ENCODE measurements at places on chromosomes 6 and 20. TPM values are rescaled to one million over a fixed set of nuclear protein-coding genes. Genes with fewer than 3 reads are reported as not detected.

Gene SLC39A7
- total RNA-seq = 56.5 TPM

Gene HLA-DRB5
- total RNA-seq = 5.1 TPM

Gene ZSCAN23
- total RNA-seq = 1.5 TPM

Gene TGM3
- not detected for total RNA-seq

DNA sequence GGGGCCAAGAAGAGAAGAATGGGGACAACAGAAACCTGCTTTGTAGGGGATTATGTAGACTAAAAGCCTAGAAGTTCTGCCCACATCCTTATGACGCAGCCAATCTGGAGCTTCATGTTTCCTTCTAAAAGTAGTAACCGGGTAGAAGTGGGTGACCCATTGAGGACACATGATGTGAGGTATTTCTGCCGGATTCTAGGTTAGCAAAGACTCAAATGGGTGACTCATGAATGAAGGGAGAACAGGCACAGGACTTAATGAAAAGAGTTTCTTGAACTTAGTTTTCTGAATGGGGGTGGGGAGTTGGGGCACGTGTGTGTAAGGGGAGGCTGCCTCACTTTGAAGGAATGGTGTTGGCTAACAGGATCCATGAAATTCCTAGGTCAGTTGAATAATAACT lies 68.8 kb downstream of the CDS2 start:
- no peak for DNase-seq
